ENCODE measurements at places on chromosomes 12 and 14.

GRCh38 chr12:120404271-120404670 is 33.6 kb upstream of the COX6A1 start:
- no peaks in the 10 kb centered on the region for H3K4me1 ChIP-seq
- no peak overlapping the region for H3K4me3 ChIP-seq

DNA sequence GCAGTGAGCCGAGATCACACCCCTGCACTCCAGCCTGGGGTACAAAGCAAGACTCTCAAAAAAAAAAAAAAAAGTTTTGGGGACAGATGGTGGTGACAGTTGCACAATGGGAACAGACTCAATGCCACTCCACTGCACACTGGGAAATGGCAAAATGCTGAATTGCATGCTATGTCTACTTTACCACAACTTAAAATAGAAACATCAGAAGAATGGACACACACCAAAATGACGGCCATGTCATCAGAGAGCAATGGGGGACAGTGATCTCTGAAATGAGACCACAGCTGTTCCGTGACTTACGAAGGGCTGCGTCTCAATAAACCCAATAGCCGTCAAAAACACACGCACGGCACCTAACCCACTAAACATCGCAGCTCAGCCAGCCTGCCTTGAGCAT is 13.7 kb downstream of the DDX54 start:
- no peaks in the 10 kb centered on the region for H3K36me3 ChIP-seq
- H3K27ac ChIP-seq = no peak overlapping the region
- no peaks in the 10 kb centered on the region for H3K4me1 ChIP-seq
- no peak for DNase-seq

- no peak for DNase-seq
- no peaks in the 10 kb centered on the region for H3K27me3 ChIP-seq
- H3K27ac ChIP-seq = no peak overlapping the region
- no peak overlapping the region for H3K4me3 ChIP-seq
- no peaks in the 10 kb centered on the region for H3K4me1 ChIP-seq
These were observed 50.0 kb upstream of the PRIMA1 start for GRCh38 chr14:93838238-93838637.

GRCh38 chr12:67613040-67613439 is 35.5 kb upstream of the DYRK2 start:
- no peak overlapping the region for H3K4me3 ChIP-seq
- H3K27ac ChIP-seq = no peak overlapping the region
- H3K27me3 ChIP-seq = no peaks in the 10 kb centered on the region
- H3K4me1 ChIP-seq = no peaks in the 10 kb centered on the region

GRCh38 chr12:14843425-14843887 is at the start of gene ART4:
Gene ART4, minus strand, starts transcription at chr12:14843526. Its CDS starts 413 bp downstream, at chr12:14843113.
- peak within 1 kb of the TSS; percentile 62 for H3K27ac ChIP-seq
- H3K27me3 ChIP-seq = no peaks in the 10 kb centered on the region
- H3K4me3 ChIP-seq = no peak within 1 kb of the TSS
- no peaks in the 10 kb centered on the region for H3K36me3 ChIP-seq

DNA sequence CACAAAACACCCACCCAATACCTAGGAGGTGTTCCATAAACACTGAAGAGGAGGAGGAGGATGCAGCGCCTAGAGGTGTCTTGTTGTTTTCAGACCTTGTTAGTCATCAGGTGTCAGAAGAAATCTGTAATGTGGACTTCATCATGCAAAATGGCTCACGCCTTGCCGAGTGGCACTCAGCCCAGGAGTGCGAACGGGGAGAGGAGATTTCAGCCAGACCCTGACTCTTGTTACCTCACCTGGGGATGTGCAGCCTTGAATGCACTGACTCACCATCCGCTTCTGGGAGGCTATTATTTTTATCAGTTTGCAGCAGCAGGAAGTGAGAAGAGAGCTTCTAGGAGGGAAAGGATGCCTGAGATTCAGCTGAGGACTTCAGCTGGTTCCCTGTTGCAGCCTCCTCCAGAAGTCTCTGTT is 48.2 kb upstream of the PLXNC1 start:
- no peaks in the 10 kb centered on the region for H3K27me3 ChIP-seq
- peak overlapping the region; percentile 31 for H3K27ac ChIP-seq
- H3K4me3 ChIP-seq = no peak overlapping the region
- DNase-seq = no peak

DNA sequence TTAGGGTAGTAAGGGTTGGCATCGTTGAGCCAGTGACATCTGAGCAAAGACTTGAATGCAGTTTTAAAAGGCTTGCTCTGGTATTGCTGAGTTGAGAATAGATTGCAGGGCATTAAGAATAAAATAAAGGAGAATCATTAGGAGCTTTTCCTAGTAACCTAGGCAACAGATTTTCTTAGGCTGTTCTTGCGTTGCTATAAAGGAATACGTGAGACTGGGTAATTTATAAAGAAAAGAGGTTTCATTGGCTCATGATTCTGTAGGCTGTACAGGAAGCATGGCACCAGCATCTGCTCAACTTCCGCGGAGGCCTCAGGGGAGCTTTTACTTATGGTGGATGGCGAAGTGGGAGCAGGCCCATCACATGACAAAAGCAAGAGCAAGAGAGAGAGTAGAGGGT is 97.4 kb downstream of the RAD51B start:
- no peaks in the 10 kb centered on the region for H3K36me3 ChIP-seq
- no peaks in the 10 kb centered on the region for H3K4me1 ChIP-seq
- no peaks in the 10 kb centered on the region for H3K27me3 ChIP-seq
- no peak overlapping the region for H3K4me3 ChIP-seq

GRCh38 chr14:61346221-61346620 is 24.8 kb downstream of the PRKCH start:
- no peaks in the 10 kb centered on the region for H3K27me3 ChIP-seq
- H3K27ac ChIP-seq = no peak overlapping the region
- no peaks in the 10 kb centered on the region for H3K4me1 ChIP-seq
- no peak for DNase-seq
- no peak overlapping the region for H3K4me3 ChIP-seq
- H3K36me3 ChIP-seq = no peaks in the 10 kb centered on the region

DNA sequence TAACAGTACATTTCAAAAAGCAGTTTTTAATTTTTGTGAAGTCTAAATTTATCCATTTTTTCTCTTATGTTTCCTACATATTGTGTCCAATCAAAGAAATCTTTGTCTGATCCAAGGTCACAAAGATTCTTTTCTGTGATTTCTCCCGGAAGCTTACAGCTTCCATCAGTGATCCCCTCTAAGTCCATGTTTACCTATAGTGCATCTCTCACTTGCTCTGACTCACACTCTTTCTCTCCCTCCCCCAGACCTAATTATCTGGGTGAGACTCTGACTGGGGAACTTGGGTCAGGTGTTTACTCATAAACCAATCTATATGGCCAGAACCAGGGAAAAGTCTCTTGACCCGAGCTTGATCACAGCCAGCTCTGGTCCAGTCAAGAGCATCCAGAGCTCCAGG is 224.4 kb downstream of the SPTSSA start:
- H3K4me1 ChIP-seq = no peaks in the 10 kb centered on the region
- no peak overlapping the region for H3K4me3 ChIP-seq
- H3K27ac ChIP-seq = no peak overlapping the region
- DNase-seq = no peak
- H3K27me3 ChIP-seq = no peaks in the 10 kb centered on the region

DNA sequence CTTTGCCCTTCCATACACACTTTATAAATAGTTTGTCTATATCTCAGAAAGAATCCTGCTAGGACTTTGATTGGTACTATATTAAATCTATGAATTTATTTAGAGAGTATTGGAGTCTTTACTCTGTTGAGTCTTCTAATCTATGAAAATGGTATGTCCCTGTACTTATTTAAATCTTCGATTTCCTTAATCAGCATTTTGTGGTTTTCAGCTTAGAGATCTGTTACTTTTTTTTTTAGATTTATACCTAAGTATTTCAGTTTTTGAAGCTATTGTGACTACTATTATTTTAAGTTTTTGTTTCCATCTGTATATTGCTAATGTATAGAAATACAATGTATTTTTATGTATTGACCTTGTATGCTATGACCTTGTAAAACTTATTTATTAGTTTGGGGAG is 13.4 kb upstream of the IFI27L2 start:
- no peaks in the 10 kb centered on the region for H3K36me3 ChIP-seq
- H3K4me3 ChIP-seq = no peak overlapping the region
- no peak overlapping the region for H3K27ac ChIP-seq
- no peaks in the 10 kb centered on the region for H3K27me3 ChIP-seq
- no peak for DNase-seq

DNA sequence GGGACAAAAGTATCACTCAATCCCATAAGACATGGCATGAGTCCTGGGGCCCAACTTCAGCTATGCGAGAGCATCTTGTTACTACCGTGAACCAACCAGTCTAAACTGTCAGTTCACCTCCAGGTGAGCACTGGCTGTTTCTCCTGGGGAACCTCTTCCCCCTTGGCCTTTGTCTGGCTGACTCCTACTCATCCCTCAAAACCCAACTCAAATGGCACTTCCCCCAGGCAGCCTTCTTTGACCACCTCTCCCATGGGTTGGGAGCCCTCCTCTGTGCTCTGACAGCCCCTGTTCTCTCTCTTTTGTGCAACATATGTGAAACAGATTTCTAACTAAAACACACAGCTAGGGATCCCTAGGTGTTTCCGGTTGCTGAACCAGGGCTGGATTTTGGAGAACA is 37.7 kb downstream of the FOXN4 start:
- H3K27me3 ChIP-seq = no peaks in the 10 kb centered on the region
- no peak overlapping the region for H3K4me3 ChIP-seq
- no peak for DNase-seq
- H3K4me1 ChIP-seq = no peaks in the 10 kb centered on the region

DNA sequence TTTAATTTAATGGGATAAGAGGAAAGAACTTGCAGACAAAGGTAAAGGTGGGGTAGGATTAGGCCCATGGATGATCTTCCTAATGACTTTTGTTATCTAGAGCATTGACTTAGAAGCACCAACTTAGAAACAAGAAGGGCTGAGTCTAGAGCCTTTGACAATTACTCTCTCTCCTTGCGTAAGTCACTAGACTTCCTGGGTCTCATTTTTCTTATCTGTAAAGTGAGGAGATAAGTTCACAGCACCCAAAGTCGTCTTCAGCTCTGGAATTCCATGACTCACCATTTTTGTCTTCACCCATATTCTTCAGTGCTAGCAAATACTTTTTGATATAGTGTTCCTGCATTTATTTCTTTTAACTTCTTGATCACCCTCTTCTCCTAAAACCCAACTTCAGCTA is 75.7 kb downstream of the SSPN start:
- no peak for DNase-seq
- H3K27me3 ChIP-seq = no peaks in the 10 kb centered on the region
- H3K4me3 ChIP-seq = no peak overlapping the region
- no peaks in the 10 kb centered on the region for H3K36me3 ChIP-seq
- H3K27ac ChIP-seq = no peak overlapping the region

DNA sequence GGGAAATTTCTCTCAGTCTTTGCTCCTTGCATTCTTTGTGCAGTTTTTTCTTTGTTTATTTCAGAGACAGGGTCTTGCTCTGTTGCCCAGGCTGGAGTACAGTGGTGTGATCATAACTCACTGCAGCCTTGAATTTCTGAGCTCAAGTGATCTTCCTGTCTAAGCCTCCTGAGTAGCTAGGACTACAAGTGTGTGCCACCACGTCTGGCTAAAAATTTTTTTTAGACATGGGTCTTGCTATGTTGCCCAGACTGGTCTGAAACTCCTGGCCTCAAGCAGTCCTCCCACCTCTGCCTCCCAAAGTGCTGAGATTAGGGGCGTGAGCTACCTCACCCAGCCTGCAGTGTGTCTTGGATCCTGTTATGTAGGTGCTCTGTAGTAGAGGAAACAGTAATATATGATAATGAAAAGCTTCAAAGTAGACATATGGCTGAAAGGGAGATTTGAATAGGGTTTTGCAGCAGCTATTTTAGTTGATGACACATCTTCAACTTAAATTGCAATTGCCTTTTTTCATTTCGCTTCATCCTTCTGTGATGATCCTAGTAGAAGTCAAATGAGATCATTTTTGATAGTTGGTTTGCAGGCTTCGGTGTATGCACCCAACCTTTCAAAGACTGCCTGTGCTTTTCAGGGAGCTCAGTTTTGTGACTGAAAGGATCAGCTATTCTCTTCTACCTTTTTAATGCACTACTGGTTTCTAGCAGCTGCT is 75.4 kb downstream of the FUT8 start:
- H3K27ac ChIP-seq = no peak overlapping the region
- H3K27me3 ChIP-seq = no peaks in the 10 kb centered on the region
- no peaks in the 10 kb centered on the region for H3K36me3 ChIP-seq
- H3K4me3 ChIP-seq = no peak overlapping the region
- no peaks in the 10 kb centered on the region for H3K4me1 ChIP-seq
- no peak for DNase-seq

- H3K4me1 ChIP-seq = no peaks in the 10 kb centered on the region
- no peak for DNase-seq
- H3K27ac ChIP-seq = no peak overlapping the region
- no peaks in the 10 kb centered on the region for H3K27me3 ChIP-seq
- H3K36me3 ChIP-seq = no peaks in the 10 kb centered on the region
- H3K4me3 ChIP-seq = no peak overlapping the region
These were observed 187.0 kb upstream of the FOXN3 start for GRCh38 chr14:89603938-89604480.

DNA sequence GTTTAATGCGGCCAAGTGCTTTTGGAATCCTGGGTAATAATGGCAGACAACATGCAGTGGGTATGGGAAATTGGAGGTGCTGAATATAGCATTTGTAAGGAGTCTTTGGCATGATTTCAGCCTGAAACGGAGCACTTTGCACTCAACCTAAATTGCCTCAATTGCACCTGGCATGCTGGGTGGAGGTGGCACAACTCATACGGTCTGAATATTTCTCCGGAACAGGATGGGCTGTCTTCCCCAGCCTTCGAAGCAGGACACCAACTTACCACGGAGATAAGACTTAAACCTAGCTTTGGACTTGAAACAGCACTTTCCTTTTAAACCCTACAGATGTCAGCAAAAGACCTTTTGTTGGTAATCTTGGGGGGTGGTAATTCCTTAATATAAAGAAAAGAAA is 153.7 kb upstream of the SRRM4 start:
- DNase-seq = no peak
- H3K27ac ChIP-seq = no peak overlapping the region
- no peaks in the 10 kb centered on the region for H3K4me1 ChIP-seq
- H3K36me3 ChIP-seq = no peaks in the 10 kb centered on the region
- H3K4me3 ChIP-seq = no peak overlapping the region

- H3K27ac ChIP-seq = peak overlapping the region; percentile 67
- no peaks in the 10 kb centered on the region for H3K36me3 ChIP-seq
- DNase-seq = peak; percentile 70
- no peak overlapping the region for H3K4me3 ChIP-seq
- no peaks in the 10 kb centered on the region for H3K4me1 ChIP-seq
- no peaks in the 10 kb centered on the region for H3K27me3 ChIP-seq
These were observed 8.4 kb downstream of the GSC start for GRCh38 chr14:94761348-94761996.

- no peaks in the 10 kb centered on the region for H3K4me1 ChIP-seq
- no peaks in the 10 kb centered on the region for H3K36me3 ChIP-seq
- no peak overlapping the region for H3K4me3 ChIP-seq
- no peak for DNase-seq
- no peak overlapping the region for H3K27ac ChIP-seq
These were observed 8.3 kb upstream of the PPFIBP1 start for GRCh38 chr12:27515671-27516070.

GRCh38 chr12:124479680-124480468 is 87.5 kb downstream of the NCOR2 start:
- H3K36me3 ChIP-seq = no peaks in the 10 kb centered on the region
- no peak overlapping the region for H3K4me3 ChIP-seq
- H3K4me1 ChIP-seq = peaks cover 19% of the 10 kb centered on the region
- H3K27ac ChIP-seq = peak overlapping the region; percentile 80
- H3K27me3 ChIP-seq = no peaks in the 10 kb centered on the region
- no peak for DNase-seq

GRCh38 chr12:8078916-8079315 is 3.2 kb upstream of the NECAP1 start:
- H3K4me1 ChIP-seq = peaks cover 2% of the 10 kb centered on the region
- no peak for DNase-seq
- no peaks in the 10 kb centered on the region for H3K27me3 ChIP-seq
- no peak overlapping the region for H3K4me3 ChIP-seq
- H3K27ac ChIP-seq = no peak overlapping the region

Measured in breast epithelium (tissue), 4 donors.